GM23248 (cell line): ENCODE measurements at places on chromosomes 16 and 17. TPM values are rescaled to one million over a fixed set of nuclear protein-coding genes. Genes with fewer than 3 reads are reported as not detected.

- no peak for DNase-seq
Observed at GRCh38 chr17:30225112-30225511, 10.4 kb downstream of the SLC6A4 start.

DNA sequence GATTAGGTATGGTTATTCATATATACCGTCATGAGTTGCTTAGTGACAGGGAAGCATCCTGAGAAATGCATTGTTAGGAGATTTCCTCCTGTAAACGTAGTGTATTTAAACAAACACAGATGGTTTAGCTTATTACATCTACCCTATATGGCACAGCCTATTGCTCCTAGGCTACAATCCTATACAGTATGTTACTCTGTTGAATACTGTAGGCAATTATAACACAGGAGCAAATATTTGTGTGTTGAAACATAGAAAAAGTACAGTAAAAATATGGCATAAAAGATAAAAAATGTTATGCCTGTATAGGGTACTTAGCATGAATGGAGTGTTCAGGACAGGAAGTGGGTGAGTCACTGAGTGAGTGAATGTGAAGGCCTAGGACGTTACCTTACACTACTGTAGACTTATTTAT lies 157.7 kb downstream of the CDH11 start:
- DNase-seq = peak; percentile 68

GRCh38 chr16:79601092-79601930 lies 774 bp upstream of the MAF start:
- DNase-seq = peak; percentile 36

GRCh38 chr17:82175201-82175600 lies 37.4 kb downstream of the CCDC57 start:
- no peak for DNase-seq

DNA sequence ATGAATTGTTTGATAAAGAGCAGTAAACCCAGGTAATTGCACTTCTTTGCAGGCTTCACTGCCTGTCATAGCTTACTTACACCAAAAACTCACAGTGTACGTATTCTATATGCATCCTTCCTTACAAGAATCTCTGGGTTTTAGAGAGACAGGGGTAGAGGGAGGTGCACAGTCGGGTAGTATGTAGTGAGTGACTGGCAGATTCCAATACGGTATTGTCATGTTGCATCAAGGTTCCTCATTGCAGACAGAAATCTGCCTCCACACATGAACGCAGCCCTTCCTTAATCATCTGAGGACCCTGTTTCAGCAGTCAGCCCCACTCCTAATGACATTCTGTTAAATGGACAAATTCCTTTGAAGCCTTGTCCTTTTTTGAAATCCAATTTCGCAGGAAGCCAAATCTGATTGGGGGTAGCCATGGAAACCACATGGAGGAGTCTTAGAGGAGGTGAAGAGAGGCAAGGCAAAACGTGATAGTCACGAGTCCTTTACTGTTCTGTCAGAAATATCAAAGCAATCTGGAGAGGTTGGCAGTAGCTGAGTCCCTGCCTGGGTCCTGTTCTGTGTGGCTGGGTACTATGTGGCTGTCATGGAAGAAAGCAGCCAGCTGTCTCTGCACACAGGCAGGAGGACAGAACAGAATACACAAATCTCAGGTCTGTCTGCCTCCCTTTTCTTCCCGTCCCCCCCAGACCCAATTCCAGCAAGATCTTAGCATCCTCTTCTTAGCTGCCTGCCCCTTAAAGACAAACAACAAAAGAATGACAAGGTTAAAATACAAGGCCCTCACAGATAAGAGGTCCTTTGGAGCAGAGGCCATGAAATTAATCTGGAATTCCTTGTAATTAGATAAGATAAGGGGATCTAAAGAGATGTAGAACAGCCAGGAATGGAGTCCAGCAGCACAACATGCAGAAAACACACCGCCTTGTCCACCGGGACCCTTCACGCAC lies 3.1 kb upstream of the SKAP1 start:
- no peak for DNase-seq

MYL4 gene
- total RNA-seq = not detected in 2 replicates

DNA sequence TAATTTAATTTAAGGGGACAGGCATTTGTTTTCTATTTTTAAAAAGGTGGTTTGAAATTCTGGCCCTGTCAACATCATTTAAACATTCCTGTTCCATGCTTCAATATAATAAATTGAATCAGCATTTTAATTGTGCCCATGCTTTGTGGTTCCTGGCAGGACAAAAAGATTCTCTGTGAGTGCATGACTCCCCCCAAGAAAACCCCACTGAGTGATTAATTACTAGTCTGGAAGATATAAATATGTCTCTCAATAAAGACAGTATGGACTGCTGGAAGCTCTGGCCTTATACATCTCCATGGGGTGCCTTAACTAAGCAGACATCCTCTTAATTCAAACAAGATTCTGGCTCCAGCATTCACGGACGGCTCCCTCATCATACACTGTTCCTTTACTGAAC lies 95.0 kb upstream of the PSMD7 start:
- DNase-seq = no peak

DNA sequence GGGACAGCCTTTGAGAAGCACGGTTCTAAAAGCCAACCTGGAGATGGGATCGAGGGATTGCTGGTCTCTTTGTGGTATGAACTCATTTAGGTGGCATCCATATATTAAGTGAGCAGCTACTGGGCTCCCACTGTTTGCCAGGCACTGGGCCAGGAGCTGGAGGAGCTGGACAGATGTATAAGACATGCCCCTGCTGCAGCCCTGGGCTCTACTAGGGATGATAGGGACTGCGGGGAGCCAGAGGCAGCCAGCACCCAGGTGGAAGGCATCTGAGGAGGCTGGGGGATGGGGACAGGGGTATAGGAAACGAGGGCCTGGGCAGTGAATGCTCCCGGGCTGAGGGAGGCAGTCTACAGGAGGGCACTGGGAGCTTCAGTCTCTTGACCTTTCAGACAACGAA lies 53.0 kb upstream of the MEAK7 start:
- no peak for DNase-seq

GRCh38 chr17:81832608-81833159 lies 407 bp downstream of the MCRIP1 start:
- peak; percentile 75 for DNase-seq

DNA sequence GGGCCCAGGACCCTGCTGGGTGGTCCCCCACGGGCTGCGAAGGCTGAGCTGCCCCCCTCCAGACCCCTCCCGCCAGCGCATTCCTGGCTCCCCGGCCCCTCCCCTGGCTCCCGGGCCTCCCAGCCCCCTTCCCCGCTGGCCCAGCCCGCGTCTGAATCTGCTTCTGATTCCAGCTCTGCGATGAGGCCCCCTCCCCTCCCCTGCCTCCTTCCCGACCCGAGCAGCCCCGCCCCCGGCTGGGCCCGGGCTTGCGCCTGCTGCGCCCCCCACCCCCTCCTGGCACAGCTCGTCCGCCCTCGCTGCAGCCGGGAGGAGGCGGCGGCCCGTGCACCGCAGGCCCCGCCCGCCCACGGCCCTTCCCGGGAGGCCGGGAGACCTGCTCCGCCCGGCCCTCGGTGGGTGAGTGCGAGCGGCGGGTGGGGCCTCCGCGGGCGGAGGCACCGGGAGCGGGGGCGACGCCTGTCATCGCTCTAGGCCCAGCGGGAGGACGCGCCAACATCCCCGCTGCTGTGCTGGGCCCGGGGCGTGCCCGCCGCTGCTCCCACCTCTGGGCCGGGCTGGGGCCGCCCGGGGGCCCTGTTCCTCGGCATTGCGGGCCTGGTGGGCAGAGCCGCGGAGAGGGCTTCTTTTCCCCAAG lies at the start of gene NTN3:
Gene NTN3 (plus strand): TSS at position 282 of the 637 bp plus-strand sequence. CDS start 405 bp downstream, outside the sequence.
- peak; percentile 58 for DNase-seq

HID1 gene
- total RNA-seq = not detected in 2 replicates

DNA sequence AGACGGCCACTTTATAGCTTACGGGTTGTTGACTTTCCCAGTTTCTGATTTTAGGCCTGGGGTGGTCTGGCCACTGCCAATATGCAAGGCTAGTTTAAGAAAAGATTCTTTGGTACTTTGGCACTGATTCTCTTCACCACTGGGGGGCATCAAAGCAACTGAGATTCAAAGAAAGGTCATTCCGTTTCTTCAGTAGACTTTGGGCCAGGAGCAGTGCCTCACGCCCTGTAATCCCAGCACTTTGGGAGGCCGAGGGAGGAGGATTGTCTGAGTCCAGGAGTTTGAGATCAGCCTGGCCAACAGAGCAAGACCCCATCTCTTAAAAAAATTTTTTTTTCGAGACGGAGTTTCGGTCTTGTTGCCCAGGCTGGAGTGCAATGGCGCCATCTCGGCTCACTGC lies 53.0 kb downstream of the RPA1 start:
- DNase-seq = peak; percentile 69

DNA sequence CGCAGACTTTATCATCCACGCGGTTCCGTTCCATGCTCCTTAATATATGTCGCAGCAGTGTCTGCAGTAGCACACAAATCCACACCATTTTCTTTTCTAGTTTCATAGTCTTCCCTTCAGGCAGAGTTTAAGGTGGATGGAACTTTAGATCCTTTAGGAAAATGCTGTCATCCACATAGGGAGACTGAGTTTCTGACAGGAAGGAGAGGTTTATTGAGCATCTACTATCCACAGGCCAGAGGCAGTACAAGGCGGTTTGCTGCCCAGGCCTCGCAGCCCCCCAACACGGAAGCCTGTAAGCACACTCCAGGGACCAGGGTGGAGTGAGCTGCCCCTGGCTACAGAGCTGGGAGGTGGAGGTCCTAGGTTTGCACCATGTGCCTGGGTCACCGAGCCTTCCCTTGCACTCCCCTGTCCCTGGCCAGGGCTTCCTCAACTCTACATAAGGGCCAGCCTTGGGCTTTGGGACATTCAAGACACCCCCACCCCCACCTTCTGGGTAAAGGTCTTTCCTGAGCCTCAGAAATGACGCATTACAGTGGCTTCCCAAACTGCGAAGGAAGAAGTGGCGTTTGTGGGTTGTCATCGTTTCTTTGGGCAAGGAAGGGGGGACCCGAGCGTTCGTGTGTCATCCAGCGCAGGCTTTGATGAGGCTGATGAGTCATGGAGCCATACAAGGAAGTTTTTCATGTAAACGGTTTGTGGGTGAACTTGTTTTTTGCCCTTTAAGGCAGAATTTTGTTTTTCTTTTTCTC lies 146.5 kb upstream of the PLCG2 start:
- DNase-seq = peak; percentile 46

MED13 gene
- total RNA-seq = 25.2 and 51.6 TPM in 2 replicates

- peak; percentile 88 for DNase-seq
Observed at GRCh38 chr16:14003074-14003570, 68.0 kb upstream of the MRTFB start.

DNA sequence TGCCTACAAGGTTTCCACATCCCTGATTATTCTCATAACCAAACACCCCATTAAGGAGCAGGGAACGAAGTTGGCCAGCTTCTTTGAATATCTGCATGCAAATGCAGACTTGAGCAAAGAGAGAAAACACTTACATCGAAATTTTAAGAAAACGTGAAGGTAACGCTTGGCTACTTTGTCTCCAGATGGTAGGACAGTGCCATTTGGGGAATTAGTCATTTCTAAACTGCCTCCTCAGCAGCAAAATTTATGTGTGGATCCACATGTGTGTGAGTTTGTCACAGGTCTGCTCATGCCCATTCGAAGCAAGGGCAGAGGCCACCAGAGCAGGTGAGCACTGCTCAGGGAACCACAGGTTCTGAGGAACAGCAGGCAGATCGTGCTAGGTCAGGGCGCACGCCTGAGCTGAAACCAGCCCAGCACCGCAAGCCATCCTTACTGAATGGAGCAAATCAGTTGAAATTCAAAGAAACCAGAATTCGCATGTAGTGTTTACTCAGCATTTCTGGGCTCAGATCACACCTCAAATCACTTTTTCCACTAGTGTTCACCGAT lies 80.1 kb downstream of the SOCS1 start:
- DNase-seq = no peak

- DNase-seq = peak; percentile 34
Observed at GRCh38 chr17:38872671-38873385, 3.0 kb downstream of the LASP1 start.

GRCh38 chr17:39178536-39178935 lies 12.6 kb upstream of the ARL5C start:
- peak; percentile 70 for DNase-seq

GRCh38 chr17:64092952-64093451 lies 36.9 kb downstream of the ERN1 start:
- DNase-seq = no peak

- DNase-seq = no peak
Observed at GRCh38 chr17:76864024-76864423, 4.2 kb upstream of the MGAT5B start.

DNA sequence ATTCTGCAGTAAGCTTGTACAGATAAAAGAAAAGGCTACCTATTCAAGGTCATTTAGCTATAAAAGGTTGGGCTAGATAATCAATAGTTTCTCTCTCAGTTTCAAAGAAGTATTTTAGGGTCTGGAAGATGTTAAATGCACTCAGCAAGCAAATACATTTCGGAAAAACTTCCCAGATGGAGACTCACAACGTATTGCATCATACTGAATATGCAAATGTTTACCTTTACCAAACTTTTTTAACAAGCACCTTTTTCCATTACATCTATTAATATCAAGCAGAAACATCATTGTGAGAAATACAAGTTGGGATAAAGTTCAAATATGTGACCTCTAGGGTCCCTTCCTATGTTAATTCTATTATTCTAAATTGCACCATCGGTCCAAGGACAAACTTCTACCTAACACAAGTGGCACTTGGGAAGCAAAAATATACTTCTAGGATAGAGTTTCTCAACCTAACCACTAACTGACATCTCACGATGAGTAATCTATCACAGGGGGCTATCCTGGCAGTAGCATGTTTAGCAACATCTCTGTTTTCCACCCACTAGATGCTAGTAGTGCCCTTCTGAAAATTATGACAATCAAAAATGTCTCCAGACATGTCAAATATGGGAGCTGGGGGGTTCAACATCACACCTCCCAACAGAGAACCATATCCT lies 14.5 kb downstream of the KANSL1 start:
- DNase-seq = peak; percentile 68

GRCh38 chr16:7405166-7405565 lies 72.5 kb downstream of the RBFOX1 start:
- no peak for DNase-seq

CHST4 gene
- not detected in 2 replicates for total RNA-seq

DNA sequence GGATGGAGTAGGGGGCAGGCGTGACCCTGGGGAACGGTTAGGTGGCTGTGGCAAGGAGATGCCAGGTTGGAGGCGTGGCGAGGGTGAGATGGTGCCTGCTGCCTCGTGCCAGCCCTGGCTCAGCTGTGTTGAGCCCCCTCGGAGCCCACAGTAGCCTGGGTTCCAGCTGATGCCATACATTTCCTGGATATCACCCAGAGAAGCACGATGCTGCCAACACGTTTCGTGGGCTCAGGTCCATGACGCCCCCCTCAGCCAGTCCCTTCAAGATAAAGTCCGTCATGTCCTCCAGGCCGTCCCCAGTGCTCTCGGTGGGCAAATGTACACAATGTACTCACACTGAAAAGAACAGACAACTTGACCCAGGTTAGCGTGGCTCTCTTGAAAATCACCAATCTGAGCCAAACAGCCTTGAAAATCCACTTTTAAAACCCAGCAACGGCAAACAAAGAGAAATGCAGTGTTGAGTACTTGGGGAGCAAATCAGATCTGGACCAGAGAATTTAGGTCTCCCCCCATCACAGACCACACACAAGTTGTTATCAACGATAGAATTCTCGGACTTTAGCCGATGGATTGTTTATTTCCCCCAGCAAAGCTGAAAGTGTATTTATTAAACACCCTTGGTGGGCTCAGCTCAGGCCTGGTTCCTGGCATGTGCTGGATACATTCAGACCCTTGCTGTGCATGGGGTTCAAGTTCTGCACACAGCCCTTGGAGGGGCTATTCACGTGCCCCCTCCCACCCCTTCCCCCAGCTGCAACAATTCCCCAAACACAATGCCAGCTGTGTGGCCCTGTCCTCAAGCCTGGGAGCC lies 102.8 kb upstream of the PLCG2 start:
- no peak for DNase-seq
